ENCODE measurements at places on chromosomes 16 and 17.

GRCh38 chr16:87678618-87679017 is 76.3 kb downstream of the JPH3 start:
- no peak for DNase-seq

DNA sequence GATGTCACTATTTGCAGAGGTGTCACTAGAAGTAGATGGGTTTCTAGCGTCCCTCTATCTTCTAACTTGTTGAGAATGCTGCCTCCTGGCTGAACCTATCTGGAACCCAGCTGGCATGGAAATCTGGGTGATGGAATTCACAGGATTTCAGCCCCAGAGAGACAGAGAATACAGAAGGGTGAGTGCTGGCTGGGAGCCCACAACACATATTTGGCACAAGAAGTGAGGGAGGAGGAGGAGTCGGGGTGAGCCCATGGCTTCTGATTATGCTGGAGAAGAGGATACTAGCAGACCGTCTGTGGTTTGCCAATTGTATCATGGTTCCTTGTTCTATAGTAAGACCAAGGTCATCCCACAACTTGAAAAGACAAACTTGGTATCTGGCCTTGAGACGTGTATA is 557.8 kb upstream of the SALL1 start:
- no peak for DNase-seq

GRCh38 chr17:80668375-80669148 is 123.9 kb downstream of the RPTOR start:
- no peak for DNase-seq

DNA sequence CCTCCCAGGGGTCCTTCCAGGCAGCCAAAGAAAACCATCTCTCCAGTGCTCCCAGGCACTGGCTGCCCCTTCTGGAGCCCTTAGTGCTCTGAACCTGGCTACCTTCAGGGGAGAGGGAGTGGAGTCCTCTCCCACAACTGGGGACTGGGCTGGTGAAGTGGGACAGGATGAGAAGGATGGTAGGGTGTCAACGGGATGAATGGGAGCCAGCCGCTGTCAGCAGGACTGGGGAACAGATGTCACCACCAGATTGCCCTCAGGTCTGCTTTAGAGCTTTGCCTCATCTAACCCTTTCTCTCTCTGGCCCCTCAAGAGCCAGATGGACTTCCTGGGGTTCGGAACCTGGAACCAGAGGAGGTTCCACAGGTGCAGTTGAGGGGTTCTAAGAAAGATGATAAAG is 488 bp upstream of the SEBOX start:
- DNase-seq, result no peak

DNA sequence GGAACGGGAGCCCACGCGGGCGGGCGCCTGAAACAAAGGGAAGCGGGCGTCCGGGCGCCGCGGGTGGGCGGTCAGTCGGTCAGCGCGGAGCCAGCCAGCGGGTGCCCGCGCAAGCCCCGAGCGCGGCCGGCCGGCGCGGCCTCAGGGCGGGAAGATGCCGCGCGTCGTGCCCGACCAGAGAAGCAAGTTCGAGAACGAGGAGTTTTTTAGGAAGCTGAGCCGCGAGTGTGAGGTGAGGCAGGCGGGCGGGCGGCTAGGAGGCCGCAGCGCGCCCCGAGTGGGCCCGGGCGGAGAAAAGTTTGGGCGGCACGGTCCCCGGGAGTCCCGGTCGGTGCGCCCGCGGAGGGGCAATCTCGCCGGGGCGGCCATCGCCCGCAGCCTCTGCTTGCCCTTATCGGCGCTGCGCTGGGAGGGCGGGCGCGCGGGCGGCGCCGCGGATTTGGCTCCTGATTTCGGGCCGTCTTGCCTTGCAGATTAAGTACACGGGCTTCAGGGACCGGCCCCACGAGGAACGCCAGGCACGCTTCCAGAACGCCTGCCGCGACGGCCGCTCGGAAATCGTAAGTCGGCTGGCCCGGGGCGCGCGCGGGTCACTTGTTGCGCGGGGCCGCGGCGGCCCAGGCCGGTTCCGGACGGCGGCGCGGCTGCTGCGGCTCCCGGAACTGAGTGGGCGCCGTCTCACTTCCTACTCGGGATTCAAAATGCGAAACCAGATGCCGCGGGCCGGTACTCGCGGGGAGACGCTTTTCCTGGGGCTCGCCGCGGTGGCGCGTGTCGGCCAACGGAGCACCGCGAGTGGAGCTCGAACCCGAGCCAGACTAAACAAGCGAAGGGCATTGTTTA is 526 bp downstream of the CBFB start:
- DNase-seq, result no peak

DNA sequence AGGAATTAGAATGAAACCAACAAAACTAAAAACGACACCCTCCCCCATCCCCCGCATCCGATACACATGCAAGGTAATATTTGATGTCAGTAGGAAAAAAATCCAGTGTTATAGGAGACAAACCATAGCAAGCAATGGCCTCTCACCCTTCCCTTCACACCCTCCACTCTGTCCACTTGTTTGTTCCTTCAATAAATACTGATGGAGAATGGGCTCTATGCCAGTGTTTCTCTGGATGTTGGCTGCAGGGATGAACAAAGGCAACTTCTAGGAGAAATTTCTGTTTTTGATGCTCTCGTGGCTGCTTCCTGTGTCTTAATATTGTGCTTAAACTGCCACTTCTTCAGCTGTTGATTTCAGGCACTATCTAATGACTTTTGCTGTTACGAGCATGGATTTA is 98.8 kb downstream of the WWOX start:
- DNase-seq, result no peak

GRCh38 chr16:73890186-73891128 is 406.2 kb upstream of the PSMD7 start:
- no peak for DNase-seq

GRCh38 chr16:56999409-57000270 is 10.3 kb downstream of the NLRC5 start:
- no peak for DNase-seq

DNA sequence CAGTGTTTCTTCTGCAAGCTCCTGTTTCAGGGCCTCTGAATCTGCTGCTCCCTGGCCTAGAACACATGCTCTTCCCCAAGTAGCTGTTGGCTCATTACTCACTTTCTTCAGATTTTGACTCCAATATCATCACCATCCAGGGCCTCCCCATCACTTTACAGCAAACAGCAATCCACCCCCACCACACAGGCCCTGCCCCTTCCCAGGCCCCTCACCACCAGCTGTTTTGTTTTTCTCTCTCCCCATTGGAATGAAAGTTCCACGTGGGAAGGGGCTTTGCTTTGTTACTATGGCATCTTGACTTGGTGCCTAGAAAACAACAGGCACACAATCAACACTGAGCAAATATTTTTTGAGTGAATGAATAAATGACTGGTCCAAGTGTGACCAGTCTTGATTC is 4.0 kb downstream of the TMEM170A start:
- DNase-seq, result no peak

DNA sequence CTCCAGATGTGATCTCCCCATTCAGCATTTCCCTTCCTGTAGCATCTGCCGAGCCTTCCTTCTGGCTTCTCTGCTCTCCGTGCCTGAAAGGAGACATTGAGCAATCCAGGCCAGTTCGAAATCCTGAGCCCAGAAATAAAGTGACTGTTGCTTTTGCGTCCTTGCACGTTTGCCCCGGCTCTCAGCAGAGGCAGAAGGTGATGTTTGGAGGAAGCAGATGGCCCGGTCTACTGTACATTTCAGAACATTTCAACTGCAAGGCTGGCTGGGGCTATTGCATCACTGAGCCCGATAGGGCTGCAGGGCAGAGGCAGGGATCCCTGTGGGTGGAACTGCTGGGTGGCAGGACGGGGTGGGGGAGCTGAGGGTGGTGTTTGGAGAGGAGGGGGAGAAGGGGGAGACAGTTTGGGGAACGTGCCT is 29.4 kb downstream of the IRF8 start:
- no peak for DNase-seq

GRCh38 chr17:72060084-72060483 is 60.7 kb upstream of the SOX9 start:
- DNase-seq, result no peak

DNA sequence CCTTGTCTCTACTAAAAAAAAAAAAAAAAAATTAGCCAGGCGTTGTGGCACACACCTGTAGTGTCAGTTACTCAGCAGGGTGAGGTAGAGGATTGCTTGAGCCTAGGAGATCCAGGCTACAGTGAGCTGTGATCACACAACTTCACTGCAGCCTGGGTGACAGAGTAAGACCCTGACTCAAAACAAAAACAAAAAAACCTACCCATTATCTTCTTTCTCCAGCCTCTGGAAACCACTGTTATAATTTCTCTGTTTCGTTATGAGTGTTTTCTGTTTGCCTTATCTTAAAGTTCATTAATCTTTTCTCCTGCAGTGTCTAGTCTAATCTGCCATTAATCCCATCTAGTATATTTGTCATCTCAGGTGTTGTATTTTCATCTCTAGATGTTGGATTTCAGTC is 18.6 kb upstream of the CLTC start:
- DNase-seq, result no peak

DNA sequence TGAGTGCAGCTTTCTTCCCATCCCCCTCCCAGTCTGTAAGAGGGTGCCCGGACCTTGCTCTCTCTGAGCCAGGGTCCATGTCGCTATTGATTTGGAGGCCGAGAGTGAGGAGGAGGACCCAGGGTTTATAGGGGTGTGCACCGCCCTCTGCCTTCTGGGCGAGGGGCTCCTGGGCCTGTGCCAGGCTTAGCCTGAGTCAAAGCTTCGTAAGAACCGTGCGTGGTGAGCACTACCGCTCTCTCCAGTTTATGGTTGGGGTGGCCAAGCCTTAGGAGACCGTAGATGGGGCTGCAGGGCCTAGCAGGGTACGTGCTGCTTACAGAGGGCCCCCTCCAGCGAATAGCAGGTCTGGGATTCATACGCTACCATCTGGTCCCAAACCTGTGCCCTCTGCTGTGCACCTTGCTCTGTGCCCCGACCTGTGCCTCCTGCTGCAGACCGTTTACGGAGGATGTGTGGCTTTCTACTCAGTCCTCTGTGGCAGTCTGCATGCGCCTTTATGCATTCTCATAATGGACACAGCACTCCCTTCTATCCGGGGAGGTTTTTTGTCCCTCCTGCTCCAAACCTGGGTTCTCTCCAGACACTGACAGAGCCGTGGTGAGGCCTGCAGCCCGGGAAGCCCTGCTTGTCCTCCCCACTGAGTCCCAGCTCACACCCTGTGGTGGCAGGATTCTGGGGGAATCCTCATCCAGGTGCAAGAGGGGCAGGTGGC is 54.7 kb downstream of the PGS1 start:
- DNase-seq, result no peak

DNA sequence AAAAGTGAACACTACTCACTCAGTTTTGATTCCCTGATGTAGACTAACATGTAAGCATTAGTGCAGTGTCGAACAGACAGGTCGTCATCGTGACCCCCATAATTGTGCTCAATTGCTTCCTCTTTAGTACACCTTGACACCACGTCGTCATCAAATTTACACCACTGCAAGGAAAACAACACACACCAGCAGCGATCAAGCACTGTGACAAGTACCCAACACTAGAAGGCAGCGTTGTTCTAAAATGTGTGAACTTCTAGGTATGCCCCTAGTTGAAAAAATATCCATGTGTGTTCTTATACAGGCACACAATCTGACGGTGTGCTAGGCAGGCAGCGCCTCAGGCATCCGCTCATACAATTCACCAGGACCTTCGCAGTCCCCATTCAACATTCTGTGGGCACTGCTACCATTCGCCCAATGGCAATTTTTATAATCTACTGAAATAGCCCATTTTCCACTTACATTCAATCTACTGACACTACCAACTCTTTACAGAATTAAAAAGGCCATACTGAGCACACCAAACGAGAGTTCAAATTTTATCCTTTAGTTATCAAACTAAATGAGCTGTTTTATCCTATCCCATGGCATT is 23.1 kb downstream of the LITAFD start:
- no peak for DNase-seq

- no peak for DNase-seq
Observed at GRCh38 chr16:15578824-15579223, 64.1 kb downstream of the MARF1 start.

DNA sequence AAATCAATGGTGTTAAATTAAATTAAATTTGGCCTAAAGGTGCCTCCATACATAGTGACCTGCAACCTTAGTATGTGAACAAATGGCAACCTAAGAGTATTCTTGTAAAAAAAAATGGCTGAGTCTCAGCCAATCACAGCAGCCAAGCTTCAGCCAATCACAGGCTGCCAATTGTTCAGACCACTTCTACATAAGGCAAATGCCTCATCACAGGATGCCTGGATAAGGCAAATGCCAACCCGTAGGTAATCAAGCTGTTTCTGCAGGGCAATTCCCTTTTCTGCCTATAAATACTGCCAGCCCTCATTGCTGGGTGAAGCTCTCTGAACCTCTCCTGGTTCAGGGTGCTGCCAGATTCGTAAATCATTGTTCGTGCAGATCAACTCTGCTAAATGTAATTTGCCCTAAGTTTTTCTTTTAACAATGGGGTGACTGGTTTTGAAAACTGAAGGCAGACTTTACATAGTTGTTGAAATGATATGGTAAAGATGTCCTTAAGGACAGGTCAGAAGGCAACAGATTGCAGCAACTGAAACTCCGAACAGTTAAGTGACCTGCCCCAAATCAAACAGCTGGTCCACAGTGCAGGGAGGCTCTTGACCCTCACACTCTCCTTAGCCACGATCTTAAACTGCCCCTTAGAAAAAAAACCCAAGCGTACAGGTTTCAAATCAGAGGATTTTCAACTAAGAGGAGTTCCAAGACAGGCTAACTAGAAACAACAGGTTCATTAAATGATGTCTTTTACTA is 50.3 kb downstream of the N4BP1 start:
- DNase-seq, result no peak

GRCh38 chr16:11112723-11113348 is 143.2 kb downstream of the SOCS1 start:
- no peak for DNase-seq

DNA sequence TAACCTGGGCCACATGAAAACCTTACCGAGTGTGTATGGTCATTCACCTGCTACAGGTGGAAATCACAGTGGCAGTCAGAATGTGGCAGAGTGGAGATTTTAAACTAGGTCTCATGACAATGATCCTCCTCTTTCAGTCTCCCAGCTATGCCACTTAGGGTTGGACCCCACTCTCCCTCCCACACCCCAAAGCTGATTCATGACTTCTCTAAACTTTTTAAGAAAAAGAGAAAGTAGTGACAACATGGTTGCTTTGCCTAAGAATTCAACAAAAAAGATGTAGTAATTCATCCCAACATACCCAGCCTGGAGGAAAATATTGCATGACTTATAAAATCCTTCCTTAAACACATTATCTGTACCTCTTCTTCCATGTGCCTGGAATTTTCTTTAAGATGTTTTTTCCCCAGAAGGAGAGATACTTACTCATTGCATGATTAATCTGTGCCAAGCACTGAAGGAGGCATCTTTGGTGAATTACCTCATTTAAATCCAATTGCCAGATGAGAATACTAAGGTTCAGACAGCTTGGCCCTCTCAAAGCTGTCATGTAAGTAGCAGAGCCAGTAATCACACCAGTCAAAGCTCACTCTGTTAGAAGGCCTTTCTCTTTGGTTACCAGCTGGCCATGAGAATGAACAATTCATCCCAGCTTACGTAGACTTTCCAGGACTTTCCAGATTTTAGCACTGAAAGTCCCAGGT is 119.9 kb downstream of the COPRS start:
- DNase-seq, result no peak

- DNase-seq, result no peak
Observed at GRCh38 chr17:68351395-68351794, 60.1 kb downstream of the ARSG start.

GRCh38 chr17:45660474-45660873 is 123.6 kb upstream of the CRHR1 start:
- no peak for DNase-seq
